ENCODE measurements at places on chromosomes 2 and 18.
A peak's percentile ranks its signal among the peaks of the same experiment; 100 is the strongest.

- no peak for DNase-seq
Measured at GRCh38 chr2:106521016-106521415, 33.9 kb downstream of the CD8B2 start.

- DNase-seq: no peak
Measured at GRCh38 chr2:155846259-155846658, 486.3 kb downstream of the NR4A2 start.

GRCh38 chr2:84115173-84115857 lies 343.8 kb downstream of the SUCLG1 start:
- no peak for DNase-seq

DNA sequence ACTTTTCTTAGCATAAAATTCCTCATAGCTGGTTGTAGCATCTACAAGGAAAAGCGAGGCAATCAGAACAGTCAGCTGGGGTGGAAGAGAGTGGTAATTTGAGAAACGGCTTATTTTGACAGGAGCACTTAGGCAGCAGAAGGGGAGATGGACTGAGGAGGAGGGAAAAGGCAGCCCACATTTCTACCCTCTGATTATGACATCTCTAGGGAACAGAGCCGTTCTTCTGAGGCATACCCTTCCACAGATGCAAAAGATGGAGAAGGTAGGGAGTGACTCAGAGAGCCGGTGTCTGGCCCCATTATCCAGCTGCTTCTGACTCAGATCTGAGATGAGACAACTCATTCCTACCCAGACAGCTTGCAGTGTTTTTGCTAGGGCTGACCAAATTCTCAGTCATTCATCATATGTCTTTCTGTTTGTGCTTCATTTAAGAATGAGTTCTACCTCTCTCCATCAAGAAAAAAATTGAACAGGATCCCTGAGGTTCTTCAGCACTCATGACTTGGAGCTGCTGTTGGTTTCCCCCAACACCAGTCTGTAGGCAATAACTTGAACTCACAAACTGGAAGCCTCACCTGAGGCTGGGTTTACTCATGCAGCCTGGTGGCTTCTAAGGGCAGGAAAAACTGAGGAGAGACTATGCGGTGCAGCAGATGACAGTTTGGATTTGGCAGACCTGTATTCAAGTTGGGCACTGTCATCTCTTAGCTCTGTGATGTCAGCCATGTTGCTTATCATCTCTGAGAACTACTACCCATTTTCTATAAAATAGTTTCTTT lies 15.9 kb upstream of the SEC11C start:
- peak; percentile 83 for DNase-seq

- no peak for DNase-seq
Measured at GRCh38 chr18:12374401-12374800, 2.6 kb downstream of the AFG3L2 start.

DNA sequence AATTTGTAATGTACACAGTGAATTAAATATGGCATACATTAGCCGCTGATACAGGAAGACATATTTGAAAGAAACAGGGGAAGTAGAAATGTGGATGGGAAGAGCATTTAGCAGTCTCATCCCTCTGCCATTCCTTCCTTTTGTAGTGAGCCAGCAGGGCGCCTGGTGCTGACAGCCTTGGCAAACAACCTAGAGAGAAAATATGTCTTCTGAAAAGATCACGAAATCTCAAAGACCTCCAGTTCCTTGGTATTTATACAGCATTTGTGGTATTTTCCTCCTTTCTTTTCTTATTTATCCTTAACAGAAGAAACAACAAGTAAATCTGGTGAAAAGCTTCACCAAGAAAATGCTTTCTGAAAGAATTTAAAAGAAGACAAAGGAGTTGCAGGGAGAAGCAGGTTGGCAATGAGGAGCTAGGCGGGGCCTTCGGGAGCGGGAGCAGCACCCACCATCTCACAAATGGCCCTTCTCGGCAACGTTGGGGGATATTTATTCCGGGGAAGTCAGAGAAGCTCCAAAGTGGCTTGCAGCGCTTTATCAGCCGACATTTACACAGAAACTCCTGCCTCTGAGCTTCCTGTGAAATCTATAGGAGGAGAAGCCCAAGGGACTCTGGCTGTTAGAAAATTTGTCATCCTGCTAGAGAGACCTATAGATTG lies 406.1 kb upstream of the NRP2 start:
- no peak for DNase-seq

GRCh38 chr2:197077336-197077735 lies 150.8 kb upstream of the PGAP1 start:
- DNase-seq: no peak

DNA sequence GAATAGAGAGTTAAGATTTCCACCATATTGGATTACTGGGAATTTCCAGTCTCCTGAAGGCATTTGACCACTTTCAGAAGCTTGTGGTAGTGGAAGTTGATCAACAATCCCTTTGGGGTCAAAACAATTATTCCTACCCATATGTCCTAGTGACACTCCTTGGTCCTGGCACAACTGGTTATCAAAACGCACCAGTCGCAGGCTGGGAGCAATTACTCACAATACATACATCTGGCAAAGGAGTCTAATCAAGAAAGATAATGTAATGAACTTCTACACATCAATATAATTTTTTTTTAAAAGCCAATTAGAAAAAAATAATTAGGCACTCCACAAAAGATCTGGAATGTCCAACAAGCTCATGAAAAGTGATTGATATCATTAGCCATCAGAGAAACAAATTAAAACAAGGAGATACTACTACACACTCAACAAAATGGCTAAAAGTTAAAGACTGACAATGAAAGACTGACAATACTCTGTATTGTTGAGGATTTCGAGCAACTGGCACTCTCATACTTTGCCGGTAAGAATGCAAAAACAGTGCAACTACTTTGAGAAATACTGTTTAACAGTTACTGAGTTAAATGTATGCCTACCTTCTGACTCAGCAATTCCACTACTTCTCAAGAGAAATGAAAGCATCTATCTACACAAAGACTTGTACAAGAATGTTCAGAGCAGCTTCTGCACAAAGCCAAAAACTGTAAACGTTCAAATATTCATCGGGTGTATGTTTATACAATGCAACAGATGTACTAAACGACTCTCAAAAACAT lies 2.0 kb downstream of the INO80C start:
- no peak for DNase-seq

DNA sequence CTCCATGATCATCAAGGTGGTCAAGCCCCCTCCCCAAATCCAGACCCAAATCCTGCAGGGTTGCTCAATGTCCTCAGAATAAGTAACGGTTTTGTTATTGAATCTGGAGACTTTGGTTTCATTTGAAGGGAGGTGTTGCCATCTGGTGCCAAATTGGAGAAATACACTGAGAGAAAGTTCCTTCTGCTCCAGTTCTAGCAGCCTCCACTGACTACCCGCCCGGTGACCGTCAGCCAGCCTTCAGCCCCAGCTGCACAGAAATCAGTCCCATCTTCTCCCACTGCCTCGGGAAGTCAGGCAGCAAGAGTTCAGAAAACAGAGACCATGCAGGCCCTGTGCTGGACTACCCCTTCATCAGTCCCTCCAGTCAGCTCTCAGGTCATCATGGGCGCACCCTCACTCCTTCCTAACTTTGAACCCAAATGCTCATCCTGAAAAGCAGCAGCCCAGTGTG lies 38.7 kb downstream of the PKDCC start:
- DNase-seq: no peak

All from non-pigmented ciliary epithelial cell (primary cell).